ENCODE measurements at places on chromosomes 5 and 9.

- DNase-seq, result no peak
These were observed 1.4 kb upstream of the KDM3B start for GRCh38 chr5:138351056-138351455.

DNA sequence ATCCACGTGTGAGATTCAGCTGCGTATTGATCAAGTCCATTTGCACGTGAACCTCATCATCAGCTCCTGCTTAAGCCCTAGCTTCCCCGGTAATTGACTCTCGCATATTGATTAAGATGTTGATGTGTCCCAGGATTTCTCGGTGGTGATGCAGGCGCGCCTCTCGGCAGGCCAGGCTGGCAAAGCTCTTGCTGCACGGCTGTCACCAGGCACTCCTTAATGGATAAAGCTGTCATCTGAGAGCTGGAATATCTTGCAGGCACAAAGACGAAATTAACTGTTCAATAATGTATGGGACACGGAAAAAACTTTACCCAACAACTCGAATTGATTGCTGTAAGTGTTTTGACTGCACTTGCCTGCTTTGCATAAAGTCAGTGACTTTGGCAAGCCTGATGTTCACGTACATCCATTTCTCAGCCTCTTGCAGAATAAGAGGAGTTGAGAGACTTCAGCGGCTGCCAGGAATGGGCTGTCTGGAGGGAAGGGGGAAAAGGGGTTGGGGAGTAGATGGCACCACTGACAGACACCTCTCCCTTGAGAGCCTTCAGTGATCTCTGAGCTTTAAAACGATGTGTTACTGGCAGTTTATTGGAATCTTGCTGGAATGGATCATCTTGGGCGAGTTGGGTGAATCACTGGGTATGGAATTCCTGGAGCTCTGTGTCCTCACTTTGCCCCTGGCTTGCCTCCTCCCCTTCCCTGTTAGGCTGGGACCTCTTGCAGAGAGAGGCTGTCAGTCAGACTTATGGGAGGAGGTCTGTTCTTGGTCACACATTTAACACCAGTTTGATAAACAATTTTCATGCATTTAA lies 650.3 kb downstream of the CCDC171 start:
- DNase-seq, result no peak

GRCh38 chr9:113907282-113907681 lies 31.2 kb downstream of the ZNF618 start:
- no peak for DNase-seq

DNA sequence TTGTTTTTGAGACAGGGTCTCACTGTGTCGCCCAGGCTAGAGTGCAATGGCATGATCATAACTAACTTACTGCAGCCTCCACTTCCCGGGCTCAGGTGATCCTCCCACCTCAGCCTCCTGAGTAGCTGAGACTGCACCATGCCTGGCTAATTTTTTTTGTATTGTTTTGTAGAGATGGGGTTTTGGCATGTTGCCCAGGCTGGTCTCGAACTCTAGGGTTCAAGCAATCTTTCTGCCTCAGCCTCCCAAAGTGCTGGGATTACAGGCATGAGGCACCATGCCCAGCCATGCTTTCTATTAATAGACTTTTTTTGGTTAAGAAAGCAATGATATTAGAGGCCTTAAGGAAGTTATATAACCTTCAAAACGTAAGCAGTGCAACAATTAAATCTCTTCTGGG lies 23.3 kb downstream of the CLTA start:
- DNase-seq, result no peak

GRCh38 chr9:114937516-114937915 lies 7.1 kb upstream of the TNFSF8 start:
- no peak for DNase-seq

DNA sequence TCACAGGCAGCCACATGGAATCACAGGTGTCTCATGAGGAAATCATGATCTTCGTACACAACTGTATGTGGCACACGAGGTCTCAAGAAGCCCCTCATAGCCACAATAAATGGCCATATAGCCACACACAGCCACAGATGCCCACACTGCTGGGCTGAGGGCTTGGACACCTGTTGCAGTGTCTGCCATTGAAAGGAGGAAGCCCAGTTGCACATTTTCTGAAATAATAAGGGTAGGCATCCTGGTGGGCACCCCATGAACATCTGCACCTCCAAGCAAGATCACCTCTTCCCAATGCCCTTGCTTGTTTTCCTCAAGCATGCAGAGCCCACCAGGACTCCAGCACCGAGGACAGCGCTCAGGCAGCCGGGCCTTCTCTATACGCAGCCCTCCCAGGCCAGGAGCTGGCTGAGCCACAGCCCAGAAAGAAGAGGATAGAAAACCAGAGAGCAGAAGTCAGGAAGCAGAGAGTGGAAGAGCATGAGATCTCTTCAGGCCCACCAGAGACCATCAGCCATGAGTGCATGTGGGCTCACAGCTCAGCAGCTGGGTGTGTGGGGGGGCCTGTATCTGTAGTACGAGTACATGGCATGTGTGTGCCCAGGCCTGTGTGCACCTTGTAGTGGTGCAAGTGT lies 1.0 kb upstream of the ACSL6 start:
- DNase-seq, result peak; percentile 81

GRCh38 chr5:150946351-150946905 lies 41.6 kb upstream of the ZNF300 start:
- peak; percentile 90 for DNase-seq

GRCh38 chr9:6051511-6051950 lies 36.1 kb upstream of the RANBP6 start:
- DNase-seq, result no peak

DNA sequence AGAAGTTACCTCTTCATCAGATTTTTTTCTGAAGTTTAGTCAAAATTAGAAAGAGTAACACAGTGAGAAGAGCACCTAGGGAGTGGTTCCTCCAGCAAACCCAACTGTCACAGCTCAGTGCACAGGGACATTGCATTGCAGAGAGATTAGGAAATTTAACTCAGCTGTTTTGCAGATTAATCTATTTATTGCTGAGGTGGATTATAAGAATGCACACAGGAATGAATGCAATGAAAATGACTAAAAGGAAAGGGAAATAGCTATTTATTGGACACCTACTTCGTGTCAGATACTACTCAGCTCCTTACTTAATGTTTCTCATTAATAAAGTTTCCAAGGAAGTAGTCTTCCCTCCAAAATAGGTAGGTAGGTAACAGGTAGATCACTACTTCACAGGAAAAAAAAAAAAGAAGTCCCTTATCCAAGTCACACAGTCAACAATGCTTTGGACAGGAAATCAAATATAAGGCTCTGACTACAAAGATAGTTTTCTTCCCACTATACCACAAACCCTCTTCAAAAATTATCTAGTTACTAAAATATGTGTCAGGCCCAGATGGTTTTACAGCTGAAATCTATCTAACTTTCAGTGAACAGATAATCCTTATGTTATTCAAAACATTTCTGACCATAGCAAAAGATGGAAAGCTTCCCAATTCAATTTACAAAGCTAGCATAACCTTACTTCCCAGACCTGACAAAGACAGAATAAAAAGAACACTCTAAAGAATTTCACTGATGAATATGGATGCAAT lies 442.2 kb upstream of the MPDZ start:
- no peak for DNase-seq

DNA sequence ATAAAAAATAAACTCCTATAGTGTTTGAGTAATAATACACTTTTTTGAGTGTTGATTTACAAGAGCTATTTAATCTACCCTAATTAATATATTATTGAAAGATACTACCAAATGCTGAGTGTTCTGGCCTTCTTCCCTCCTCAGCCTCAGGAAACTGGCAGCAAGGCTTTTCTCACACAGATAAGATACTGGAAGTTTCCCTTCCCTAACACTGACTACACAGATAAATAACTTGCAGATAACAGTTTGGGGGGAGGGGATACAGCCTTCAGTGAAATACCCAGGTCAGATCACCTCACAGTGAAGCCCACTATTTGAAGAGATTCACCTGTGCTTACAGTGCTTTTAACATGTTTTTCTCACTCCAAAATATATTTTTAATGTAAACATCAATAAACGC lies 1.6 kb upstream of the NIPSNAP3A start:
- DNase-seq, result no peak

GRCh38 chr5:88727705-88728313 lies 155.2 kb downstream of the MEF2C start:
- no peak for DNase-seq

DNA sequence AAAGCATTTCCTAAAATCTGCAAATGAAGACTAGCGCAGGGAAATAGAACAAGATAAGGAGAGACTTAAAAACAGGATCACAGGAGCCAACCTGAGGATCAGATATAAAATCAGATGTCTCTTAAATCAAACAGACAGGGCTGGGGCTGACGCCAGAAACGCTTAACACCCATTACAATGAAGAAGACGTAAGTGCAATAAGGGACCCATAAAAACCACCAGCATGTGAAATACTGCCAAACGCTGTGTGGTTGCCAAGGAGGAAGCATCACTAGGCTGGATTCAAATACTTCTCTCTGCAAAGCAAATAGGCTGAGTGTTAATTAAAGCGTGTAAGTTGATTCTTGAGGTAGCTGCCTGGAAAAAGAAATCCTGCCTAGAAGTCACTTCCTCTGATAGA lies 74.4 kb upstream of the ATP10B start:
- DNase-seq, result peak; percentile 38

GRCh38 chr9:89922099-89922498 lies 317.3 kb downstream of the GADD45G start:
- no peak for DNase-seq

DNA sequence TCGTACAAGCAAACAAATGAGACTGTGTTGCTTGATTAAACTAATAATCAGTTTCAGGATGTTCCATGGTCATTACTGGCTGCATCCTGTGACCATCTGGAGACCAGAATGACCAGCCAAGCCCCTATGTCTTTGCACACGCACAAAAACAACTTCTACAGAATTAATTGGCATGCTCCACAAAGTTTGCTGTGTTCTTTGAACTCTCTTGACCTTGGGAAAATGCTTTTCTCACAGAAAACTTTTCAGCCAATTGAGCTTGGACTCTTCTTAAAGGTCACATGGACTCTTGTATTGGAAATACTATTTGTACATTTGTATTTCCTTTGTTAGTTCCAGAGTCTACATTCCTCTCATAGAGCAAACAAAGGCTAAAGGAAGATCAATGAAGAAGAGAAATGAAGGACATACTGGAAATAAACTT lies 147.8 kb downstream of the ARRDC3 start:
- DNase-seq, result no peak

DNA sequence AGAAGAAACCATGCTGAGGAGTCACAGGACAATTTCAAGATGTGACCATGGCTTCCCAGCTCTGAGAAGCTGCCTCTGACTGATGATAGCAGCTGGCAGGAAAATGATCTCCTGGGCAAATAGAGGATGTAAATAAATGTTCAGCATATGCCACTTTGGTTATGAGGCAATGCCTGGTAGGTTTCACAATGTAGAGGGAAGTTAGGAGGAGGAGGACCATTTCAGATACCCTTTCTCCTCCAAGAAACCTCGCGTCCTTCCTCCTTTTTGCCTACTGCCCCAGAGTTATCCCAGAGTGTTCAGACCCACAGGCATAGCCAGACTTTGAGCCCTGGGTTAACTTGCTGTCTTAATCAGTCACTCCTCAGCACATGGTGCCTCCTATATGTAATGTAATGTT lies 541.6 kb upstream of the DAP start:
- DNase-seq, result no peak

- DNase-seq, result no peak
These were observed 168.0 kb downstream of the CCDC171 start for GRCh38 chr9:15720861-15721260.

- no peak for DNase-seq
These were observed 1754.0 kb upstream of the ACO1 start for GRCh38 chr9:30630459-30630858.

DNA sequence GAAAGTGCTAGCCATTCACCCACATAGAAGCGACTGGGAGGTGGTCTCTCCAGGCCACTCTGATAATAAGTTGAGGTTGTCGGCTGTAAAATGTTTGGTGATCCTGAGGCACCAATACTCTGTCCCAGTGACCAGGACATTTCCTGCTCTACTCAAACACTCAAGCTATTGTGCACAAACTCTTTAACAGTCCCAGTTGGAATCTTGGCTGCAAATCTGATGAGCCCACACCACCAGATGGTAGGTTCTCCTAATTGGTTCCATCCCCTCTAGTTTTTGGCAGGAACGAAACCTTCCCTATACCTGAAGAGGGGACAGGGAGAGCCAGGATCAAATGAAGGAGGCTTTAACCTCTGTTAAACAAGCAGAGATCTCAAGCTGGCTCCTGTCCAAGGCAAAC lies 14.3 kb downstream of the GRIA1 start:
- DNase-seq, result no peak

DNA sequence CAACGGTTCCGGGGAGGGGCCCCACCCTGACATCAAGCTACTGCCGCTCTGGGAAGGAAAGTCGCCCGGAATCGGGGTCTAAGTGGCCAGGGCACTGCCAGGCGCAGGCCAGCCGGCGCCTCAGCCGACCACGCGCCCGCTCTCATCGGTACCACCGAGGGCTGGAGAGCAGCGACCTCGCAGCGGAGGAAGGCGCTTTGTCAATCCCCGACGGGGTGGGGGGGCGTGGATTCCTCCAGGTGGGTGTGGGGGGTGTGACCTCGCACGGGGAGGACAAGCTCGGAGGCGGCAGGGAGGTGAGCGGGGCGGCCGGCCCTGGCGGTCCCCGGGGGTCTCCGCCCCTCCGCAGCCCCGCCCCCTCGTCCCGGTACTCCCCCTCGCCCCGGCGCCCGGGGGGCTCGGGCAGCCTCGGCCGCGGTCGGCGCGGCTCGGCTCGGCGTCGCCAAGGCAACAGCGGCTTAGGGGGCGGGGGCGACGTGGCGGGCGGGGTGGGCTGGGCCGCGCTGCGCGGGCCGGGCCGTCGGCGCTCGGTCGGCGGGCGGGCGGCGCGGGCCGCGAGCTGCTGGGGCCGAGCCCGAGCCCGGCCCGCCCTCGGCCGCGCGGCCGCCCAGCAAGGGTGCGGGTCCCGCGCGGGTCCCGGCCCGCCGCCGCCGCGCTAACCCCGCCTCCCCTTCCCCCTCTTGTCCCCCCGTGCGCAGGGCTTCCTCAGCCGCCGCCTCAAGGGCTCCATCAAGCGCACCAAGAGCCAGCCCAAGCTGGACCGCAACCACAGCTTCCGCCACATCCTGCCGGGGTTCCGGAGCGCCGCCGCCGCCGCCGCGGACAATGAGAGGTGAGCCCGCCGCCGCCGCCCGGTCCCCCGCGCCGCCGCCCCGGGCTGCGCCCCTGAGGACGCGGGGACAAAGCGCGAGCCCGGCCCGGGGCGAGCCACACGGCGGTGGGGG lies 47.5 kb downstream of the DAB2IP start:
- peak; percentile 72 for DNase-seq

GRCh38 chr9:16870596-16871335 lies at the start of gene BNC2:
Gene BNC2, minus strand, starts transcription at chr9:16870670. Its CDS starts 22 bp downstream, at chr9:16870648.
- DNase-seq, result no peak

- DNase-seq, result no peak
These were observed 12.4 kb downstream of the NUDT2 start for GRCh38 chr9:34341659-34342295.
